CD4-positive, alpha-beta memory T cell (primary cell): ENCODE measurements at places on chromosomes 1 and 21. TPM values are rescaled to one million over a fixed set of nuclear protein-coding genes. Genes with fewer than 3 reads are reported as not detected.
A peak's percentile ranks its signal among the peaks of the same experiment; 100 is the strongest.

Gene CD1E
- not detected for polyA plus RNA-seq

Gene RBM8A
- polyA plus RNA-seq, result 169 TPM

Gene CLCNKB
- not detected for polyA plus RNA-seq

Gene ALG6
- 21.9 TPM for polyA plus RNA-seq

Gene PUSL1
- 15.4 TPM for polyA plus RNA-seq

Gene CYP4Z1
- not detected for polyA plus RNA-seq

Gene ATP1A4
- polyA plus RNA-seq, result not detected

Gene NTNG1
- not detected for polyA plus RNA-seq

Gene CCDC30
- 3.4 TPM for polyA plus RNA-seq

GRCh38 chr21:33688353-33688752, 46.1 kb downstream of the ITSN1 start:
- DNase-seq, result no peak

DNA sequence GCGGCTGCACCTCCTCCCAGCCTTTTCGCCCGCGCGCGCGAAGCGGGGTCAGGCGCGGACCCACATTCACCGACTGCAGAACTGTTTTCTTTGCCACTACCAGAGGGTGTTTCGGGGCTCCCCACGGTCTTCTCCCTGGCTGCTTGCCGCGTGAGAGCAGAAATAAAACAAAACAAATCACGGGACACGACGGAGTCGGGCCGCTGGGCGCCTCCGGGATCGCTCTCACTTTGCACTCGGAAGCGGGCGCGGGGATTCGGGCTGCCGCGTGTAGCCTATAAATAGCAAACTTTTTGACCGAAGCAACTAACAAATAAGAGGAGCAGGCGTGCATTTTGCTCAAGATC, 412.3 kb upstream of the ESRRG start:
- no peak for DNase-seq

- no peak for DNase-seq
Observed at GRCh38 chr21:45382697-45382997, 22.3 kb upstream of the COL18A1 start.

GRCh38 chr21:38013741-38014140, 97.5 kb upstream of the KCNJ6 start:
- DNase-seq, result no peak

GRCh38 chr1:228399531-228400236, 7.0 kb downstream of the TRIM11 start:
- no peak for DNase-seq

GRCh38 chr1:66300972-66301451, 232.9 kb upstream of the SGIP1 start:
- DNase-seq, result peak; percentile 56

GRCh38 chr1:39409055-39409816, 82.2 kb upstream of the BMP8A start:
- DNase-seq, result no peak

GRCh38 chr21:36321325-36322082, 1.5 kb downstream of the MORC3 start:
- no peak for DNase-seq

DNA sequence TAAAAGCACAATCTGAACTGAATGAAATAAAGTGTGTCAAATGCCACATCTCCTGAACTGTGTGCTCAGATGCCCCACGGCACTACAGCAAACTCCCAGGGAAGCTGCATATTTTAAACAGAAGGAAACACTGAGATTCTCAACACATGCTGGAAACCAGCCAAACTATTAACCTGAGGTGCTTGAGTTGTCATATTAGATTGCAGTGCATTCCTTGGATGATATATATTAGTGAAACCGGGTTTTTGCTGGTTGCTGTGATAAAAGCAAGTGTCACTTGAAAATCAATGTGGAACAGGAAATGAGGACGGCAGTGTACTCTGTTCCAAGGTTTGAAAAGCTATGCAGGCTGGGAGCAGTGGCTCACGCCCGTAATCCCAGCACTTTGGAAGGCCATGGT, 8.7 kb downstream of the SYNJ1 start:
- no peak for DNase-seq

DNA sequence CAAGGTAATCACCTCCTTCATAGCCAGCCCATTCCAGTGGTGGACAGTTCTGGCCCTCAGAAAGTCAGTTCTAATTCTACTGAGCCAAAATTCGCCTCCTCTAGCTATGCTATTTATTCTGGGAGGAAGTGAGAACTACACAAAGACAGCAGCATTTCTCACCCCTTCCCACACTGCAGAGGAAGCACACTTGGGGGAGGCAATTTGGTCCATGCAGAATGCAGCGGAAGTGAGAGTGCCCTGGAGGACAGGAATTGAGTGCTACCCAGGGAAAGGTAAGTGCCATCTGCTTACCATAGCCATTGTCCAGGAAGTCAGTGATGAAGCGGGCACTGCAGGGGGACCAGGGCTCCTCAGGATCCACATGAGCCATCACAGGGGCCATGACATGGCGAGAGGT, 3.7 kb downstream of the ADAMTS4 start:
- no peak for DNase-seq

GRCh38 chr1:97770376-97770775, 150.5 kb downstream of the DPYD start:
- no peak for DNase-seq

DNA sequence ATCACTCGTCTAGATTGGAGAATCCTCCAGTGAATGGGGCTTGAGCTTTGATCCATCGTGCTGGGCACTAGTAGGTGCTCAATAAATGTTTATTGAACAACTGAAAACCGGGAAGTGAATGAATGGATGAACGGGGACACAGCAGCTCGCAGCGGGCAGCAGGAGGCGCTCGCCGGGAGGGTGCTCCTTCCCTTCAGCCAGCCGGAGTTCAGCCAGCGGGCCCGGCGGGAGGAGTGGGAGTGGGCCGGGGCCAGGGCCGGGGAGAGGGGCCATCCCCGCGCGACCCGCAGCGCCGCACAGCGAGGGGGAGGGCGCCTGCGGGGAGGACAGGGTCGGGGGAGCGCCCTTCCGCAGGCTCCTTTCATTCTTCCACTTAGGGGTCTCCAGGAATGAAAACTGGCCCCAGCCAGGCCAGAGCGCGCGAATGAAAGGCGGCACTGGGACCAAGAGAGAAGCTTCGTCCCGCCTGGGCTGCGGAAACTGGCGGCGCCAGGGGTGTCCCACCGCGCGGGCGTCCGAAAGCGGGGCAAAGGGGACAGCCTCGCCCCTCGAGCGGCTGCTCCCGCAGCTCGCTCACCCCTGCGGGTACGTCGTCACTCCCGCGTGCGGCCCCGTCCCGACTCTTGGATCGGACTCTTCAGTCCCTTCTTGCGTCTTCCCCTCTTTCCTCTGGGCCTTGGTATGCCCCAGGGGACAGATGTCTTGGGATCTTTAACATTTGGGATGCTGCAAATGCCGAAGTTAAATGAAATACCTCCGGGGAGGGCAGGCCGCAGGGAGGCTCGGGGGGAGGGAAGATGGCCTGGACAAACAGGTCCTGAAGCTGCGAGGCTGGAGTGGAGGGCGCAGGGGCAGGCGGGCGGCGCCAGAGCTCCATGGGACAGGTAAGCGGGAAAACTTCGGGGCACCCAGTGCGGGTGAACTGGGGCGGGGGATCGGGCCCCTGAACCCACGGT, 3.6 kb upstream of the INAVA start:
- DNase-seq, result no peak

DNA sequence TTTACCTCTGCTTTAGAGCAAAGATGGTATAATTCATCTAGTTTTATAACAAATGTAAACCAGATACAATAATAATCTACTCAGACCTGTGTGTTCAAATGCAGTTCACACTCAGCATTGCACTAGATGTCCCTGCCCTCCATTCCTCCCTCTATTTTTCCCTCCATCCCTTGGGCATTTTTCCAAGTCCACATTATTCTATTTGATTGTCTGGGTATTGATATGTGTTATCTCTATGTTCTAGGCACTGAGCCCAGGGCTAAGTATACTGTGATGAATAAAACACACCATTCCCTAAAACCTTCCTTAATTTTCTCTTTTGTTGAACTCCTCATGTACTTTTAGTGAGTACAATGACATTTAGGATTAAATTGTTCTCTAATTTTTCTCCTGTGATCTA, 66.2 kb upstream of the HMCN1 start:
- no peak for DNase-seq

GRCh38 chr1:242139442-242139841, 140.5 kb upstream of the MAP1LC3C start:
- DNase-seq, result no peak

- no peak for DNase-seq
Observed at GRCh38 chr1:182702826-182703524, 18.6 kb upstream of the RGS8 start.

GRCh38 chr1:23217421-23218115, at the start of gene HTR1D:
Gene HTR1D (minus strand): TSS chr1:23217502. CDS start chr1:23194219, 23,283 bp downstream.
- DNase-seq, result no peak

GRCh38 chr1:246678816-246679793, 45.1 kb upstream of the SCCPDH start:
- DNase-seq, result no peak

GRCh38 chr1:45573231-45573804, 10.5 kb upstream of the NASP start:
- no peak for DNase-seq

DNA sequence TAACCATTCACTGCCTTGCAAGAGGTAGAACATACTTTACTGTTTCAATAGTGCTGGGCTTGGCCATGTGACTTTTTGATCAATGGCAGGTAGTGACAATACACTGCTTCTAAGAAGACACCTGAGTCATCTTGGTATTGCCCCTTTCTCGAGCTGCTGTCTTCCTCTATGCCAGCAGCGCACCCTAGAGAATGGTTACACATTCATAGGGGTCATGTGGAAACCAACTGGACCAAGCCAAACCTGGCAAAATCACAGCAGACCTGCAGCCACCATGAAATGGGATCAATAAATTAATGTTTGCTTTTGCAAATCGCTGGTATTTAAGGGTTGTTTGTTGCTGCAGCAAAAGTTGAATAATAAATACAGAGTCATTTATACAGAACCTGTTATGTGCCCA, 122.3 kb downstream of the GRIK1 start:
- no peak for DNase-seq

- DNase-seq, result no peak
Observed at GRCh38 chr1:79497193-79497773, 490.8 kb upstream of the ADGRL4 start.

GRCh38 chr1:196486346-196486745, 121.9 kb downstream of the KCNT2 start:
- no peak for DNase-seq

- no peak for DNase-seq
Observed at GRCh38 chr1:99851850-99852454, 1.8 kb downstream of the AGL start.

DNA sequence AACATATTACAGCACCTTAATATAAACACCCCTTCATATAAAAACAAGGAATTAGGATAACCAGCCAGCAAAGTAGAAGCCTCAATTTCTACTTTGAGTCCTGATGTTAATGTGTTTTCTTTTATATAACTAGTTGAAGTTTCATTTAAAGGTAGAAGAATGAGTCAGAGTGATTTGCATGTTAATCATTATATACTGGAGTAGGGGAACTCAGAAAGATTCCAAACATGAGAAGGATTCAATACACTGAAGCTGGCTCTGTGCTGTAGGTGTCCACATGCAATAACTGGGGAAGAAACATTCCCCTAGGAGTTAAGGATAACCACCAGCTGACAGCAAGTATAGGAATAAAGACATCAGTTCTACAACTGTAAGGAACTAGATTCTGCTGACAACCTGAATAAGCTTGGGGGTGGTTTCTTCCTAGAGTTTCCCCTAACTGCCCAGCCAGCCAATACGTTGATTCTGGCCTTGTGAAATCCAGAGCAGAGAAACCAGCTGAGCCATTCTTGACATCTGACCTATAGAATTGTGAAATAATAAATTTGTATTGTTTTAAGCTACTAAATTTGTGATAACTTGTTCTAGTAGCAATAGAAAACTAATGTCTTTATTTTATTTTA, 33.4 kb upstream of the RNPC3 start:
- no peak for DNase-seq
